Omental fat pad (tissue), 4 donors: ENCODE measurements at places on chromosomes 12 and 14.

- DNase-seq: no peak
Observed at GRCh38 chr14:96125536-96125935, 79.1 kb upstream of the BDKRB2 start.

DNA sequence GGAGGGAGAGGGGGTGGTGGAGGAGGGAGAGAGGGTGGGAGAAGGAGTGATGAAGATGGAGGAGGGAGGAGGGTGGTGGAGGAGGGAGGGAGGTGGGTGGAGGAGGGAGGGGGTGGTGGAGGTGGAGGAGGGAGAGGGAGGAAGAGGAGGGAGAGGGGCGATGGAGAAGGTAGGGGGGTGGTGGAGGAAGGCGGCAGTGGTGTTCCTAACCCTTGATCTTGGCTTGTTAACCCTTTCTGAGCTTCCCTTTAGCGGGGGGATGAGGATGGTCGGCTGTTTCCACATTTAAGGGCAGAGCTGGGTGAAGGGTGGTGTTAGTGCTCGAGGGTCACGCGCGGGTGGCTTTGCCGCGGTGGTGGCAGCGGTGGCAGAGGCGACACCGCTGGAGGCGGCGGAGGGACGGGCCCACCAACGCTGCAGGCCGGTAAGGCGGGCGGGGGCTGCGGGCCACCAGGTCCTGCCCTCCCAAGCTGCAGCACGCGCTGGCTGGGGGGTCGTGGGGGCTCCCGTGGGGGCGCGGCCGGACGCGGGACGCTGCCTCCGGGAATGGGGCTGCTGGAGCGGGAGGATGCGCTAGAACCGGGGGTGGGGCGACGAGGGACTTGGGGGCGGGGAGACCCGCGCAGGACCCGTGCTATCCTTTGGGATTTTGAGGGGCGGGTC is 156.3 kb downstream of the PTPN11 start:
- DNase-seq: no peak

GRCh38 chr12:131673888-131674257 is 37.0 kb upstream of the SFSWAP start:
- DNase-seq: no peak

DNA sequence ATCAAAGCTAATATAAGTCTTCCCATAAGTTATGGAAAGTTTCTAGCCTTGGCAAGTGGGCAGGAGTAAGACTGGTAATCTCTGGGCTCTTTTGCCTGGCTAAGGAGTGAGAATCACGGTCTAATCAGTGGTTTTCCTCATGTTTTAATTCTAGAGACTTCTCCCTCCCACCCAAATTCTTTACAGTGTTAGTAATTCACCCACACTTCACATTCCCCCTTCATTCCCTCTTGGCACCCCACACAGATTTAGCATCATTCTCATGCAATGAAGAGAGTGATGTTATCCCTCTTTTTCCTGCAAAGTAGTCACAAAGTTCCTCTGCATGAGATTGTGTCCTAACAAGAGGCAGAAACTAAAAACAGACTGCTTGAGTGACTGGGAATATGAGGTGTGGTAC is 28.6 kb upstream of the CACNA2D4 start:
- no peak for DNase-seq

DNA sequence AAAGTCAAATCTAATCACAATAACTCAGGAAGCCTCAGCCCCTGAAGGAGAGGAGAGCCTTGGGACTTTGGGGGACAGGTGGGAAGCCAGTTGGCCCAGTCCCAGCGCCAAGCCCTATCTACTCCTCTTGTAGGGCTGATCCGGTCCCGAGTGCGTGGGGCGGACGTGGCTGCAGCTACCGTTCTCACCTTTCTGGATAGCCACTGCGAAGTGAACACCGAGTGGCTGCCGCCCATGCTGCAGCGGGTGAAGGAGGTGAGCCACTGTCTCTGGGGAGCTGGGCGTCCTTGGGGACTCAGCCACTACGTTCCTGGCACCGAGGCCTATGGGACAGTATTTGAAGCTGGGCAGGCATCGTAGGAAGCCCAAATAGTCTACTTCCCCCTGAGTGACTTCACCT is 68.4 kb downstream of the GALNT16 start:
- DNase-seq: no peak

- DNase-seq: no peak
Observed at GRCh38 chr14:63770187-63770807, 42.4 kb upstream of the SGPP1 start.

- no peak for DNase-seq
Observed at GRCh38 chr12:47194501-47194900, 114.7 kb upstream of the AMIGO2 start.

DNA sequence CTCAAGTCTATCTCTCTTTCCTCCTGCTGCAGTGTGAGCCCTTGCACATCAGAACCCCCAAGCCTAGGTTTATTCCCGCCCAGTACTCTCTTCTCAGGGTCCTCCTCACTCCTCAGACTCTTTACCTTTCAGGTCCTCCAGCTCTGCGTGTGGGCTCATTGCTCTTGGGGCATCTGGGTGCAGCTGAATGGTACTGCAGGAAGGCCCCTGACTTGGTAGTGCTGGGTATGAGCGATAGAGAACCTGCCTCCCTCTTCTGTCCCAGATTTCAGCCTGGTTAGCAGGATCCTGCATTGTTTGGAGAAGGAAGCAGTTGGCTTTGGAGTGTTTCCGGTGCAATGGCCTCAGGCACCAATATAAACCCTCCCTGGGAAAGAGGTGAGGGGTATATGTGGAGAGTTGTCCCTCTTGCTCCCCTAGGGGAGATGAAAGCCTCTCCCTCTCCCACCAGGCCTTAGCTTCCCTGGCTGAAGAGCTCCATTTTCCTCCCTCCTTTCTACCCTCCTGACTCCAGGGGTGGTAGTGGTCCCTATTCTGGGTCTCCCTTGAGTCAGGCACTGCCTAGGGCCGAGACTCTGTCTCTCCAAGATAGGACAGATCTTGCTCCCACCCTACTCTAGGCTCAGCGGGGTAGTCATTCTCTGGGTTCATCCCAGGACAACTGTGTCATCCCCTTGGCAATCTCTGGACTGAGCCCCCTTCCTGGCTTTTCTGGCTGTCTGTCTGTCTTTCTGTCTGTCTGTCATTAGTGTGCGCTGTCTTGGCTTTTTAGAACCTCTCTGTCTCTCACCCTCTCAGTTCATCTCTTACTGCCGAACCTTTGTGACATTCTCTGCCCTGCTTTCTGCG is 3.8 kb downstream of the LRP1 start:
- DNase-seq: no peak

DNA sequence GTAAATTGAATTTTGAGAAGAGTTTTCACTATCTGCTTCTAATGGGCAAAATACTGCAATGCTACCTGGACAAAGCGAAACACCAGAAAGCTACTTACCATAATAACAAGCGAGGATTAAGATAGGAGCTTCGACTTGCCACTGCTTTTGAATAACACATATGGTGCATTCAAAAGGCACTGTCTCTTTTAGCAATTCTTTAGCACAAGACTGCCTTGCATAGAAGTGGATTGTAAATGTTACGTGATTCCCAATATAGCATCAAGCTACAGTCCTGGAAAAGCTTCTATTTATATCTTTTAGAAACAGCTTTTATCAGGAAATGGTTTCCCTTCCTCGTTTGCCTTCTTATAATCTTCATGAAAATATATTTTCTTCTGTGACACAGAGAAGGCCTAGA is 258.7 kb upstream of the PDE3A start:
- no peak for DNase-seq

GRCh38 chr12:109760930-109761921 is 47.6 kb downstream of the FAM222A start:
- DNase-seq: no peak

DNA sequence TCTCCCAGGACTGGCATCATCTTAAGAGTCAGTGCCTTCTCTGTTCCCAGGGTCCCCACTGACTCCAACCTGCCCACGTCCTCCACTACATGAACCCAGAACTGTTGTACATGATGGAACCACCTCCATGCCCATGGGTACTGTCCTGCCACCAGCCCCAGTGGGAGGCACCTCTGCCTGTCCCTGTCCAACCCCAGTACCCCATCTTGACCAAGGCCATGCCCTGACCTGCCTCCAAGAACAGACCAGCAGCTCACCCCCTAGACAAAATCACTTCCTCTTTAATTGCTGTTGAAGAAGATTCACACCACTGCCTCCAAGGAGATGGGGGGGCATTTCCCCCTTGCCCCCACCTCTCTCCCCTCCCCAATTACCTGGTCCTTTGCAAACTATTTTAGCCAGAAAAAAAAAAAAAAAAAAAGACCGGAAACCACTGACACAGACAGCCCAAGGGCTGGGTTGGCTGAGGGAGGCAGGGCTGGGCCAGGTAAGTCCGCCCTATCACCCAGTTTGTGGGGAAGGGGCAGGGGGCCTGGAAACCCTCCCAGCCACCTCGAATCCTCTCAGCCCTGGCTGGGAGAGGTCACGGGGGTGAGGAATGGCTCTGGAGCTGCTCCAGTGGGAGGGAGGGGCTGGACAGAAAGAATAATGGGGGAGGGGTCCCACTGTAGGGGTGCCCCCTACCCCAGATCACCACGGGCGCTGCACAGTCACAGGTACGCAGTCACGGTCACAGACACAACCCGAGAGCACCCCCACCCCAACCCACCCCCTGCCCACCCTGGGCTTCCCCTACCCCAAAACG is 13.4 kb downstream of the AGAP2 start:
- no peak for DNase-seq

GRCh38 chr14:91331721-91332120 is 85.9 kb downstream of the CCDC88C start:
- no peak for DNase-seq

DNA sequence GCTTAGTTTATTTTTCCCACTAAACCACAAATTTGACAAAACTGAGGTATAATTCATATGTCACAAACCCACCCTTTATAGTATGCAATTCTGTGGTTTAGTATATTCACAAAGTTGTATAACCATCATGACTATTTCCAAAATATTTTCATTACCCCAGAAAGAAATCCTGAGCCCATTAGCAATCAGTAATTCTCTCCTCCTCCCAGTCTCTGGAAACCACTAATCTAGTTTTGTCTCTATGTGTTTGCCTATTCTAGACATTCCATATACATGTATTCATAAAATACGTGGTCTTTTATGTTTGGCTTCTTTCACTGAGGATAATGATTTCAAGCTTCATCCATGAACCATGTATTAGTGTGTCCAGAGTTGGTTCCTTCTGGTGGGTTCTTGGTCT is 267.6 kb downstream of the AEBP2 start:
- no peak for DNase-seq

GRCh38 chr14:80426683-80427082 is 215.4 kb upstream of the DIO2 start:
- no peak for DNase-seq

GRCh38 chr12:97452230-97452629 is 10.4 kb upstream of the RMST start:
- no peak for DNase-seq

DNA sequence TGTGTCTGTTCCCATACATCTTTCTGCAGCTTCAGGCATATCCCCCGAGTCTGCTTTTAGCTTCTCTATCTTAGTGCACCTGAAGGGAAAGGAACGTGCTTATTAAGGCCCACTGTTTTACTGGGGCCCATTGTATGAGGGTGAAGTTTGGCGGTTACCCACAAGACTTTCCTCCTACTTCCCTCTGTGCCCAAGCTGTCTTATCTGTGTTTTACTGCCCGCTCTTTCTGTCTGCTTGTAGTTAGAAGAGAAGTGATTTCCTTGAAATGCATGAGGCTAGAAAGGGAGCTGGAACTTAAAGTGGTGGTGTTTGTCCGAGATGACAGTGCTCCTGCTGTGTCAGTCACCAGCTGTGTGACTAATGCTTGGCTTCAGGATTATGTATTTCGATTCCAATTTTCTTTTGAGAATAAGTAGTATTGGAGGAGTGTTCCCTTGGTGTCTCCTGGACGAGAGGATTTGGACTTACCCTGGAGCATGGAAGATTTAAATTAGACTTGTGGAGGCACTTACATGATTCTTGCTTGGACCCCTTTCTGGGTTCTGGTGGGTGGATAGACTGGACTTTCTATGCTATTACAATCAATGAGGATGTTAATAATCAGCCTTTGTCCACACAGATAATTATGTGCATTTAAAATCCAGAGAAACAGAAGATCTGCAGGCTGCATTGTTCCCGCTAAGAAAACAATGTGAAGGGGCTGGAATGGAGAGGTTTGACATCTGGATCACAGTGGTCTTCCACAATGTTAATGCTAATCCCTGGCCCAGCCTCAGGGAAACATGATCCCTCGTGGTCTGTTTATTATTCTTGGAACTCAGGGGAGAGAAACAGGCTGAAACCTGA is 13.9 kb upstream of the KRT86 start:
- DNase-seq: no peak

DNA sequence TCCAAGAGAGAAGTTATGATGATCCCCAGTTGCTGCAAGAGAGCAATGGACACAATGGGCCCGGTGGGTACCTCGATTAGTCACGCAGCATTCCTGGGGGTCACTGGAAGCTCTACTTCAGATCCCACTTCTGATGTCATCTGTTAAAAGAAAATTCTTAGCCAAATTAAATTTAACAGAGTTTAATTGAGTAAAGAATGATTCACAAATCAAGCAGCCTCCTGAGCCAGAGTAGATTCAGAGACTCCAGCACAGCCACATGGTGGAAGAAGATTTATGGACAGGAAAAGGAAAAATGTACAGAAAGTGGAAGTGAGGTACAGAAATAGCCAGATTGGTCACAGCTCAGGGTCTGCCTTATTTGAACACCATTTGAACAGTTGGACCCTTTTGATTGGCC is 107.5 kb downstream of the SPTSSA start:
- DNase-seq: no peak

DNA sequence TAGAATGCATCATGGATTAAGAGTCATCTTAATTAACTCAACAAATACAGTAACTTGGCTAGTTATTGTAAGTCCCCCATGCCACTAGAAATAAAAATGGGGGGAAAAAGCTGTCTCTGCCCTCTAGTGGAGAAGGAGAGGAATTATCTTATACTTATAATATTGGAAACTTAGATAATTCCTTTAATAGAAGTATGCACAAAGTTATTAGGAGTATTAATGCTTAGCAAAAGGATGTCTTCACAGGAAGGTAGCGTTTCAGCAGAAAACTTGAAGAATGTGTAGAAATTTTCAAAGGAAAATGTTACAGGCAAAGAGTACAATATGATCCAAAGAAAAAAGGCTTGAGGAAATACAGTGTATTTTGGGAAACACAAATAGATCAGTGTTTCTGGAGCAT is 19.8 kb downstream of the OR5AU1 start:
- DNase-seq: no peak

DNA sequence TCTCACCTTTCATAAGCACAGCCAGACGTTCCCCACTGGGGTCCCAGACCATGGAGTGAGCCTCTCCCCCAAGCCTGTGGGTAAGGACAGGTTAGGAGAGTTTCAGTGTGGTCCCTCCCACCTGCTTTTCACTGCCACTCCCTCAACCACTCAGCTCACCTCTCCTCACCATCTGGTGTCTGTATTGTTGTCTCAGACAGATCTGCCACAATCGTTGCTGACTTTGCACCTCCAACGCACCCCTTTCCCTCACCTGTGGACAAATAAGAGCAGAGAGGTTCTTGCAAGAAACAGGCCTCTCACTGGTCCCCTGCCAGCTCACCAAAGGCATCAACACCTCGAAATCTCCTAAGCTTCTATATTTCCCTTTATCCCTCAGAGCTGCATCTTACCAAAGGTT is 8.8 kb downstream of the MYG1 start:
- no peak for DNase-seq

- DNase-seq: no peak
Observed at GRCh38 chr12:27779416-27779919, 565 bp upstream of the KLHL42 start.

- DNase-seq: no peak
Observed at GRCh38 chr14:65904988-65905387, 492.5 kb downstream of the FUT8 start.
